Sciatic nerve (tissue), 2 donors: ENCODE measurements at places on chromosomes 11 and 22.

DNA sequence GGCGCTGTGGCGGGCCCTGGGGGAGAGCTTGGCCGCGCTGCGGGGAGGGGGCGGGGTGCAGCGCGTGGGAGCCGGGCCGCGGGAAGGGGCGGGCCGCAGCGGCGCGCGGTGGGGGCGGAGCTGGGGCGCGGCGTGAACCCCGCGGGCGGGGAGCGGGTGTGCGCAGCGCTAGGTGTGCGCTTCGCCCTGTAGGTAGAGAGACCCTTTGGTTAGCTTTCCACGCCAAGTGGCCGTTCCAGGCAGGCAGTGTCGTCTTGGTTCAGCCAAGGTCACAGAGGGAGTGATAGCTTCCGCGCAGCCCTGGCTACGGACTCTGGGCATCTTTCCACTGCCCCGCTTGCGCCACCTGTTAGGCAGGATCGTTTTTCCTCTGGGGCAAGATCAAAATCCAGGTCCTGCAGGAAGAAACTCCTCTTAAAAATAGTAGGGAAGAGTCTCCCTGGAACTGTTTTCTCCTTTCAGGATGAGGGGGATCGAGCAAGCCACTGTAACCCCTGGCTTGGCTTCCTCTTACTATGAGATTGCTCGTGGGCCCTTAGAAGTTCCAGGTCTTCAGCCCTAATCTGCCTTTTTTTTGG lies 434 bp downstream of the BANF1 start:
- no peak for DNase-seq

GRCh38 chr11:88414981-88415413 lies 77.5 kb upstream of the CTSC start:
- no peak for DNase-seq

DNA sequence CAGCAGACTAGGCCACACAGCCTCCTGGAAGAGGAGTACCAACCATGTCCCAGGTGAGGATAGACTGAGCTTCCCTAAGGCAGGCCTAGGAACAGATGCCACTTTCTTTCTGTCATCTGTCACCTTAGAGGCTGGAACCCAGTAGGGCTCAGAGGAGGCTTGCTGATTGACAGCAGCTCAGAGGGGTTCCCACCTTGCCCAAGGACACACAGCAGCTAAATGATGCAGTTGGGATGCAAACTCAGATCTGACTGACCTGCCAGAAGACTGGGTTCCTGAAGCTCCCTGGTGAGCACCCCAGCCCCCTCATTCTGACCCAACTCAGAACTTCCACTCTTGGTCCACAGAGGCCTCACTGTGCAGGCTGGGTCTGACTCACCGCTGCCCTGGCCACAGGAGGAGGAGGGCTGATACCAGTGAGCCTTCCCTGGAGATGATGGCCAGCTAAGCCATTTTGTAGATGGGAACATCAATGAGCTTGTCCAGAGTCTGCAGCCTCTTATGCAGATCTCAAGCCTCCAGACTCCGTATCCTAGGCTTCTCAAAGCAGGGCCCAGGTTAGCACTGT lies 14.0 kb downstream of the CAPN5 start:
- DNase-seq: no peak

DNA sequence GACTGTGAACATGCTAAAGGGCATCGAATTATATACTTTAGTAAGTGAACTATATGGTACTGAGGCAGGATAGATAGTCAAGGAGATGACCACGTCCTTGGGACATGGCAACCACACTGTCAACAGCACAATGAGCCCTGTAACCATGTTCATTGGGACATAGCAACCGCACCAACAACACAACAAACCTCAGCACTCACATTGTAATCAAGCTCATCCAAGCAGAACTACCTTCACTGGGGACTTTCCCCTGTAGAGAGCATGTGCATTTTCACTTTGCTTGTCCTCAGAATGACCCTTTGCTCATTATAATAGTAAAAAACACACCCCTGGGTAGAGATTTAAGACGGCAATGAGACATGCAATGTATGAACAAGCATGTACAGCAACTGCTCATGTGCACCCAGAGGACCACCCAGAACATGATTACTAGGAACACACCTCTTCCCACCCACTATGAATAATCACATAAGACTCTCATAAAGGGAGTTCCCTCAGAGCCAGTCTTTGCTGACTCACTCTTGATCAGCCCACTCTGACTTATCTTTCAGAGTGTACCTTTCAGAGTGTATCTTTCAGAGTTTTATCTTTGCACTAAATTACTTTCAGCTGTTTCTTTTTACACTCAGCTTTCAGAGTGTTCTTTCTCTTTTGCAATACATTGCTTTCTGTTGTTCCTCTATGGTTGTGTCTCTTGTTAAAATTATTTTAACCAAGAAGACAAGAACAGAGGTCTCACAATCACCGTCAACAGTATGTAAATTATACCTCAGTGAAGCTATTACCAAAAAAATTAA lies 4.1 kb upstream of the PLAAT2 start:
- DNase-seq: no peak

DNA sequence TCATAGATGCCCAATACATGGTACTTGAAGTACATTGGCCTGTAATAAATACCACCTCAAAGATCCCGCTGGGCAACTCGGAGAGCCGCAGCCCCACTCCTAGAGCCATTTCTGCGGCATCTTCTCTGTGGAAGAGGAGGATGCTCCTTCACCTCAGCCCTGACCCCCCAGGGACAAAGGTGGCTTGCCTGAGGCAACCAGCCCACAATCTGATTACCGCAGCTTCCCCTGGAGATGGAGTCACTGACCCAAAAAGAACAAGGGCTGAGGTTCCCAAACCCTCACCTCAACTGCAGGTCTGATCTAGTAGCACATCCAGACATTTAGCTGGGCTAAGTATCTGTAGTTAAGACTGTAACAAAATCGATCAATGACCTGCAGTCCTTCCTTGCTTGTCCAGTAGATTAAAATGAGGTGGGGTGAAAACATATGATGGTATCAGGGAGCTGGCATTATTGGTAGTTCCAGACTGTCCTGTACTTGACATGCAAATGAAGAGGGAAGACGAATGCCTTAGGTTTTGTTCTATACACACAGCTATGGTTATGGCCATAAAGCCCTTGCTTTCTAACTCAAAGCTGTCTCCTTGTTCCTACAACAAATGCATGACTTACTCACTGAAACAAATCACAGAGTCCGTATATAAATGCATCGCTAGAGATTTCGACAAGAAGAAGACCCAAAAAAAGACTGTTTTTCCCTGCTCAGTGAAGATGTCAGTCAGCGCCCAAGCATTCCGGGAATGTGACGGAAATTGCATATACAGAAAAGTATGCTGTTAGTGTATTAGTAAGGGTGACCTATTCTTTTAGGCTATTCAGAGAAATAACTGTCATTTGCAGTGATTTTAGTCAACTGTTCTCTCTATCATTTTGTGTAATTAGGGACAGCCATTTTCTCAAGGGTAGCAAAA lies 33.7 kb downstream of the C11orf71 start:
- no peak for DNase-seq

DNA sequence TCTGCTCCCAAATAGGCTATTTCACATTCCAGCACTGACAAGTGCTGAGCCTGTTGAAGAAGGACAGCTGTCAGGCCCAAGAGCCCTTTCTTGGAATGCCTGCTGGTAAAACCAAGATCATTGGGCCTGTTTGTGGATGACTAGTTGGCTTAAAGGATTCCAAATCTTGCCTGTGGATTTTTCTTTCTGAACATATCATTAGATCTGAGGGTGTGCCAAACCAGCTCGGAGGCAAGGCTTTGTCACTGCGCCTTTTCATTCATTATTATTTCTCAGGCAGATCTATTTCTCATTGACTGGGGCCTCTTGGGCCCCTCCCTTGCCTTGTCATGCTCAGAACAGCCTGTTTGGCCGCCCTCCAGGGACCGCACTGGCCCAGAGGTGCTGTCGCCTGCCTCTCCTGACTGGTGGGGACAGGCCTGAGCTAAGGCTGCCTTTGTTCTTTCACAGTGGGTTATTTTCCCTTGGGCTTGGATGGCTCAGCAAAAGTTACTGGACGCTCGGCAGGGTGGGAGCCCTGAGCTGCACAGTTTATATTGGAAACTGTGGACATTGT lies 222.7 kb upstream of the SESN3 start:
- peak; percentile 75 for DNase-seq

DNA sequence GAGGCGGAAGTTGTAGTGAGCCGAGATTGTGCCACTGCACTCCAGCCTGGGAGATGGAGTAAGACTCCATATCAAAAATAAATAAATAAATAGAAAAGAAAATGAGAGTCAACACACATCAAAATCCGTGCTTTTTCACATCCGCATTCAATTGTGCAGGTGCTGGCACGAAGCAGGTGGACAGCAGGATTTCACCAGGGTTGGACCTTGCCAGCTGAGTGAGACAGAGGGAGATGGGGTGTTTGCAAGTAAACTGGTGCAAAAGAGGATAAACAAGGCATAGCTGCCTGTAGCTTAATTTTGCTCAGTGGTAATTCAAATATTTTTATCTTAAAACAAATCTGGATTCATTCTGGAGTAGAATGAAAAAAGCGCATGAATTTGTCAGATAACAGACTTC lies 23.3 kb upstream of the DNAL4 start:
- no peak for DNase-seq

DNA sequence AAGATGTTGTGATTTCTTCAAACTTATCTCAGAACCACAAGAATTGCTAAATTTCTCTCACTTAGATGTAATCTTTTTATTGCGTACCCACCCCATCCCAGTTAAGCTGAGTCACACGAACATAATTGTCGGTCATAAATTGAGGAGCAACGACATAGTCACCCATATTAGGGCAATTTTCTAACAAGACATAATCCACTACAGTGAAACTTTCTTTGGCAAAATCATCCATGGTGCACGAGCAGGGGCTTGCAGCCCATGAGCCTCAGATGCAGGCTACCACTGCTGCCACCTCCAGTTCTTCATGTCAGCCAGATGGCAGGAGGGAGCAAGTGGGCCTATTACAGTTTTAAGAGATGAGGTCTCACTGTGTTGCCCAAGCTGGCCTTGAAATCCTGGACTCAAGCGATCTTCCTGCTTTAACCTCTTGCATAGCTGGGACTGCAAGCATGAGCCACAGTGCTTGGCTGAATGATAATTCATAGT lies 70.3 kb upstream of the GRK2 start:
- DNase-seq: no peak

DNA sequence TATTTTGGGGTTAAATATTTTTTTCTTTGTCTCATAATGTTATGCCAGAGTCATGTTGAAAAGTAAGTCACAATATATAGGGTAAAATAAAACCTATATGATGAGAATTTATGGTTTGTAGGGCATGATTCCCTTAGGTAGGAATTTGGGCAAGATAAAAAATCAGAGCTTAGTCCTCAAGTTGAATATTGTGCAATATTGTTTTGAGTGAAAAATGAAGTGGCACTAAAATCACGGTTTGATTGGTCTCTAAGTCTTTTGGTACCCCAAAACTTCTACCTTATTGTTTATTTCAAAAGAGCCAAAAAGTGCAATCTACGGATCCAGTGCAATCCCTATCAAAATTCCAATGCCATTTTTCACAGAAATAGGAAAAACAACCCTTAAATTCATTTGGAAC lies 1.6 kb upstream of the MRPL16 start:
- no peak for DNase-seq

- no peak for DNase-seq
These were observed 563.9 kb upstream of the B3GAT1 start for GRCh38 chr11:134975866-134976376.

GRCh38 chr22:29146091-29146560 lies 59.6 kb upstream of the EMID1 start:
- peak; percentile 23 for DNase-seq
